ENCODE measurements at places on chromosomes 11 and 22.

GRCh38 chr11:113247221-113247620, 67.2 kb upstream of the TTC12 start:
- DNase-seq: no peak

DNA sequence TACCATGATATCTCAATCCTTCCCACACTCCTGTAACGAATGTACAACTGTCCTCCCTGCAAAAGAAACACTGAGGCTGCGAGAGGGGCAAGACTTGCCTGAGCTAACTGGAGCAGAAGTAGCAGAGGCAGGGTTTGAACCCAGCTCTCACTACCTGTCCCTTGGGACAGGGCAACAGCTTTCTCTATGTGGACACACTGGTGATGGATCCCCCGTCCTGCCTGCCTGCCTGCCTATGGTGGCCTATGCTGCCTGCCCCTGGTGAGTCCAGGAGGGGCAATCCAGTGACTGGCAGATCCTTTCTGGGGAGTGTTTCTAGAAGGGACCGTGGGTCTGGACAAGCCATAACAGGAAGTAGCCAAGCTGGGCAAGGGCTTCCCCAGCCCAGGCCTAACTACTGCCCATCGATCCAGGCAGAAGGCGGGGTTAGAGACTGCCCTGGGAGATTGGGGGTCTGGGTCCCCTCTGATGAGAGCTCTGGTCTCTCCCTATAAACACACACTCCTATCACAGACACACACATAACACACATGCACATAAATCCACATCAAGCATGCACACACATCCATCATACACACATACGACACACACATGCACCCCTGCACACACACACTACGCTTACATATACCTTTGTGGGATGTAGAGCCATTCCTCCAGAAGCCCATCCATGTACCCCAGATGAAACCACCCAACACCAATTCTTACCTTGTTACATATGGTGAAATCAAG, 1.1 kb upstream of the EMID1 start:
- DNase-seq: no peak

- DNase-seq: no peak
These were observed 32.5 kb upstream of the FZD4 start for GRCh38 chr11:86987679-86988078.

GRCh38 chr11:113497066-113497910, 22.1 kb upstream of the DRD2 start:
- DNase-seq: no peak

Measured in SW480 (cell line).